Subcutaneous adipose tissue (tissue), 4 donors: ENCODE measurements at places on chromosomes 3 and 15. TPM values are rescaled to one million over a fixed set of nuclear protein-coding genes. Genes with fewer than 3 reads are reported as not detected.

LNP1 gene
- 1.4 TPM for total RNA-seq

GABRB3 gene
- total RNA-seq: 0.88 TPM

CELF6 gene
- total RNA-seq: 0.49 TPM

MYRIP gene
- 5.7 TPM for total RNA-seq

SLC6A1 gene
- total RNA-seq: 2.3 TPM

CHRM5 gene
- not detected for total RNA-seq
